Activated T-cell treated with anti-CD3 and anti-CD28 coated beads, Interleukin-2, amount 50 U/mL, for 24 hours (primary cell): ENCODE measurements at places on chromosomes 2 and 18.

GRCh38 chr2:148020111-148021058 is at the start of gene ORC4:
Gene ORC4 (minus strand): TSS chr2:148020737. CDS start chr2:147975958, 44,779 bp downstream.
- peak; percentile 93 for DNase-seq

GRCh38 chr2:127083819-127084503 is 23.0 kb downstream of the BIN1 start:
- no peak for DNase-seq

DNA sequence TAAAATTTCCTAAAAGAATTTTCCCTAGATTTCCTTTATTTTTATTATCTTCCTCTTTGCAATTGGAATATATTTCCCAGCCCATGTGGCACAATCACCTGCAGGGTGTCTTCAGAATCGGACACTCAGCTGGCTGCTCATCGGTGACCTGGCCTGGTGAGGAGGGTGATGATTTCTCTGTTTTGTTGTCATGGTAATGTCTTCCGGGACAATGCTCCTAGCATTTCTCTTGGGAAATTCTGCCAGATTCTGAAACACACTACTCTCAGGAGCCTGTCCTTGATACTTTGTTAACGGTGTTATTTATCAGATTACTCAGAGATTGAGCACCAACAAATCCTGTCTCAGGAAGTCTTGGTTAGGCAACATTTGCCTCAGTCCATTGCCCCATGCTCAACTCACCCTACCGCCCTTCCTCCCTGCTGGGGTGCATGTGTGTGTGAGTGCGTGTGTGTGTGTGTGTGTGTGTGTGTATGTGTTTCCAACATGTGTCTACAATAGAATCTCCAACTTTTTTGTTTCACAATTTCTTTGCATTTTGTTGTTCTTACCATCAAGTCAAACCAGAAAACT is 70.3 kb downstream of the MYT1L start:
- DNase-seq = no peak

DNA sequence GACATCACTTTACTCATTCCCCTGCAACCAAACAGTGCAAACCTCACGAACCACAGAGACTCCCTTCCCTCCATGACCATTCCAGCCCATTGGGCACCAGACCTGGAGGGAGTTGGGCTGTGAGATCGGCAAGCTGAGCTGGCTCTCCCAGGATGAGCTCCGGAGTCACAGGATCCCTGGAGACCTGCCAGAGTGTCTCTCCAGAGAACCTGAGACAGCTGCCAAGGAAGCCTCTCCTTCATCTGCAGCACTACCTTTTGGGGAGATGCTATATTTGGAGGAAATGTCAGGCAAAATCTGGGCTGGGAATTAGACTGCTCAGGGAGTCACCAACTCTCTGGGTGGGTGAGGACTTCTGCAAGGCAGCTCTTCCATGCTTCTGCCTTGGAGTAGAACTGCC is 417.4 kb downstream of the TNS1 start:
- DNase-seq = no peak

DNA sequence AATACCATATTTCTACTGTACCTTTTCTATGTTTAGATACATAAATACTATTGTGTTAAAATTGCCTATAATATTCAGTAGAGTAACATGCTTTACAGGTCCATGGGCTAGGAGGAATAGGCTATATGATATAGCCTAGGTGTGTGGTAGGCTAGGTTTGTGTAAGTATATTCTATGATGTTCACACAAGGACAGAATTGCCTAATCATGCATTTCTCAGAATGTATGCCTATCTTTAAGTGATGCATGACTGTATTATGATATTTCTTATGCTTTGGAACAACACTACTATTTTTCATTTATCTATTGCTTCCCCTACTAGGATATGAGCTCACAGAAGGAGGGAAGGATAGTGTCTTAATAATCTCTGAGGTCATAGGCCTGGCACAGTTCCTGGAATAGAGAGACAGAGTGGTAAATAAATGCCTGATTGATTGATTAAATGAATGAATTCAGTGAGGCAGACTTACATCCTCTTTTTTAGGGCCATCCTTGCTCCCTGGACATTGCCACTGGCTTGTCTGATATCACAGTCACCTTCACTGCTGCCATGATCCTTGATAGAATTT is 121.0 kb downstream of the MYO3B start:
- no peak for DNase-seq

DNA sequence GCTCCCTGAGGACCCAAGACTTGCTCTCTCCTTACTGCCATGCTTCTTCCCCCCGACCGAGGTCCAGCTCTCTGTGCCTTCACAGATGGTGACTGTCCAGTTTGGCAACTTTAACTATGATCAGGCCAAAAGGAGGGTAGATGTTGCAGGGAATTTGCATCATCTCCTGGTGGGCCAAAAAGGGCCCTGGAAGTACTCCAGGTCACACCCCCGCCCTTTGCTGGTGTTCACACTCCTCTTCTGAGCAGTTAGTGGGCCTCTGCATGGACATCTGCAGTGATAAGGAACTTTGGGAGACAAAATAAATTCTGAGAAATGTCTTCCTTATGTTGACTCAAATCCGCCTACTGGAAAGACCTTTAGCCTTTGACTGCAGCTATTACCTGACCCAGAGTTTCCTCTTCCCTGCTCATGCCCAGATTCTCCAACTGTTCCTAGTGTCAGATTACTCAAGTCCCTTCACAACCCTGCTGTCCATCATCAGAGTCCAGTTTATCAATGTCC is 234.4 kb downstream of the LOXHD1 start:
- DNase-seq = no peak

DNA sequence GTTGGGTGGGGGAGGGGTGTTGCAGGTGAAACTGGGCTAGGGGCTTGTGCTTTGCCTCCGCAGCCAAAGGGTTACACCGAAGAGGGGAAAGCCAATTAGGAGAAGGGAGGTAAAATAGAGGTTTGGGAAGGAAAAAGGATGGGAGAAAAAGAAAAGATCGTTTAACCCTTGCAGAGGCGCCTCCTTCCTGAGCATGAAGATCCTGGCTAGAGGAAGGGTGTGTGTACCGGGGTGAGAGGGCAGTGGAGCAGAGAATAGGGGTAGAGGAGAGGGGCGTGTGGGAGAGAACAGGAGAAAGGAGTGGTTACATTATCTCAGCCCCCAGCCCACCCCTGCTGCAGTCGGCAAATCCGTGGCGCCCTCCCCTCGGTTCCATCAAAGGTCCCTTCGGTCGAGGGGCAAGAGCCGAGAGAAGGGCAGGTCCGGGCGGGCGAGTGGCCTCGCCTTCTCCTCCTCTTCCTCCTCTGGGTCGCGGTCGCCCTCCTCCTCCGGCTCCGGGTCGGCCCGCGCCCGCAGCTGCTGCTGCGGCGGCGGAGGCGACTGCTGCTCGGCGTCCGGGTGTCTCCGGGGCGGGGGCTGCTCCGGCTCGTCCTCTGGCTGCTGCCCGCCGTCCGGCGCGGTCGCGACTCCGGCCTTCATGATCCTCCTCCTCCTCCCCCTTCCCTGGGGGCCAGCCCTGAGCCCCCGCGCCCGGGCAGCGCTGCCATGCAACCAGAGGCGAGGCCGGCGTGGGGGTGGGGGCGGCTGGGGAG is 1.1 kb downstream of the MARCHF4 start:
- DNase-seq = no peak

GRCh38 chr2:1675633-1676032 is 68.7 kb downstream of the PXDN start:
- no peak for DNase-seq

- no peak for DNase-seq
Observed at GRCh38 chr2:105669384-105669891, 75.3 kb upstream of the NCK2 start.

GRCh38 chr2:154565433-154565832 is 133.1 kb upstream of the KCNJ3 start:
- DNase-seq = no peak

DNA sequence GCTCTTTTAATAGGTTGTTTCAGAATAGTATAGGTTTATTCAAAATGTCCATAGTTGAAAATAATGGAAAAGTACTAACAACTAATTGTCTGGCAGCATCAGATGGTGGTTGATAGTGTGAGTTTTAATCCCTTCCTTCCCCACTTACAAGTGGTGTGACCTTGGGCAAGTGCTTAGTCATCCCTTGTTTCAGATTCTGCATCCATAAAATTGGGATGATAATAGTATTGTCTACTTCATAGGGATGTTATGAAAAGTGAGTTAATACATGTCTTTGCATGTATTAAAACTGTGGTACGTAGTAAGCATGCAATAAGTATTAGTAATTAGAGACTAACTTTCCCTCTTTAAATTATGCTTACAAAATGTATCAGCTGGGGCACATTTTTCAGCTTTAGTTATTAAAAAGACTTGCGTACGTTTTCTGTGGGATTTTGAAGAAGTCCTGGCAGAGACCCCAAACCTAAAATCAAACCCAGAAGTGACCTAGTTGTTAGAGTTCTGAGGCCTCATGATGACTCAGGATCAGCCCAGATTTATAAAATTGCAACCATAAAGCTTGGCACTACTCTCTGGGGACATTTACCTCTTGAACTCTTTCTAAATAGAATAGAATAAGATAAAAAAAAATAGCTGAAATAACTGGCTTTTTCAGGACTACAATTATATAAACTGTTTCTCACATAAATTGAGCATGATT is 8.6 kb downstream of the ITGA4 start:
- no peak for DNase-seq

DNA sequence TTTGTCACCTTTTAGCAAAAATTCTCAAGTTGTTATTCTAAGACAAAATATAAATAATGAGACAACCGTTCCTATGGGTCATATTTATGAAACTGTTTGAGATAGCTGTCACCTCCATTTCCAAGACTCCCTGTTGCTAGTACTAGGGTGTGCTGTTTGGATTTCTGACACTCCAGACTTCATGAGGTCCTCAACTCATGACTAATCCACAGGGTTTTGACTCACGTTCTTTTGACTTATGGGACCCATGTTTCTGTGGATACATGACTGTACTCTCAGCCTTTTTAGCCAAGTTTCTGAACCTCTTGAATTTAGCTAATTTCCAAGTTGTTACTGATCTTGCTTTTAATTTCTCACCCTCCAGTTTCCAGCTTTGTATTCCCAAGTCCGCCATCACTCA is 178.7 kb upstream of the FAM98A start:
- DNase-seq = no peak

- no peak for DNase-seq
Observed at GRCh38 chr18:51029378-51029693, 677 bp upstream of the SMAD4 start.

DNA sequence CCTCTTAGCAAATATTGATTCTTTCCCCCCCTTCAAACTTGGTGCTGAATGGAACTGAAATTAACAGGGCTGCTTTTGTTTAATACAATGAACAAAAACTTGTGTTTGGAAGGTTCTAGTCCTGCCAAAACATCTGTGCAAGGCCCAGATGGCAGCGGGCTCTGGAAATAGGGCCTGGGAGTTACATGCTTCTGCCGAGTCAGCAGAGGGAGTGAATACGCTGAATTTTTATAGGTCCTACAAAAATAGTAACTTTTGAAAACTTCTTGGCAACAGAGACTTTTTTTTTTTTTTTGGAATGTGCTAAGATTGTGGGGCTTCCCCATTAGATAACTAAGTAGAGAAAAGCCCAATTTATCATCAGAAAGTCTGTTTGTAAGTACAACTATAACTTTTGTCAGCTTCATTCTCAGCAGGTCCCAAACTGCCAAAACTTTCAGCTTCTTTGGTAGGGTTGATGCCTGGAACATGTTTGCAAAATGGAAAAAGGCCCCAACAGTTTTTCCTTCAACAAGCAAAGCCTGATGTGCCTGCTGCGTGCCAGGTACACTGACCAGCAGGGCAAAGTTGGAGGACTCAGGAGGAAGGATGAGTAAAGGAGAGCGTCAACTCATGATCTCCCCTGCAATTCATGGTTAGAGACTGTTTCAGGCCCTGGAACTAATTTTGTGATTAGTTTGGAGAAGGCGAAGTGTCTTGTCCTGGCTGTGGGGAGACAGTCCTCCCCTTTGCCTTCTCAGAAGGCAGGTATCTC is 45.1 kb upstream of the HDAC4 start:
- DNase-seq = no peak

DNA sequence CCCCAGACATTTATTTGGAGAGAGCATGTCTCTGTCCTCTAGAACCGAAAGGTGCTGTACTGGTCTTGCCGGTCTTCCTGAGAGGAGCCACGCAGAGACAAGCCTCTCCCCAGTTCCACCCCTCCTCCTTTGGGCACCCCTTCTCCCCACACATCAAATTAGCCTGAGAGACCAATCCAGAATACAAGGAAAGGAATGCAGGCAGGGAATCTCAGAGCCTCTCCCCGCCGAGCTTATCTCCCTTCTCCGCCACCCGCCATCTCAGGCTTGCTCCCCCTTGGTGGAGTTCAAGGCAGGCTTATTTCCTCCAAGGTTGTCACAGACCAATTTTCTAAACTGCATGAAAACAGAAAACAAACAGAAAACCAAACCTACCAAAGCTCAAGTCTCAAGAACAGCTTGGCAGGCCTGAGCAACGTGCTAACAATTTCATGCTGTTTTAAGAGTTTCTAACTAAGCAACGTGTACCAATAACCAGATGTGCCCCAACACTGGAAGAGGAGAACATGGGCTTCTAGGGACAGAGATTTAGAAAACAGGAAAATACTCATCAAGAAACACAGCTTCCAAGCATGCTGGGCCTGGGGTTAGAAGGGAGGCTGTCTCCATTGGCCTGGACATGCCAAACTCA is 124.5 kb upstream of the PKDCC start:
- no peak for DNase-seq

- DNase-seq = peak; percentile 44
Observed at GRCh38 chr18:77061946-77062517, 70.6 kb downstream of the MBP start.

DNA sequence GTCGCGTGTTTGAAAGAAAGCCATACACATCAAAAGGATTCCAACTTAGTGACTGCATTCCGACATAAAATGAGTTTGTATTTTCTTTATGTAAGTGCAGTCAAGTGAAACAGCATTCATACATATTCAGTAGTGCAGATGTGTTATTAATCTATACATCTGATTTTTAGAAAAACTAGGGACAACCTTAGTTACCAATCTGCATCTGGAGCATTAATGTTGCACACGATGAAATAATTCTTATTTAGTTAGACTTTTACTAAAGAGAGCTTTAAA is 1.9 kb downstream of the GORASP2 start:
- DNase-seq = no peak

DNA sequence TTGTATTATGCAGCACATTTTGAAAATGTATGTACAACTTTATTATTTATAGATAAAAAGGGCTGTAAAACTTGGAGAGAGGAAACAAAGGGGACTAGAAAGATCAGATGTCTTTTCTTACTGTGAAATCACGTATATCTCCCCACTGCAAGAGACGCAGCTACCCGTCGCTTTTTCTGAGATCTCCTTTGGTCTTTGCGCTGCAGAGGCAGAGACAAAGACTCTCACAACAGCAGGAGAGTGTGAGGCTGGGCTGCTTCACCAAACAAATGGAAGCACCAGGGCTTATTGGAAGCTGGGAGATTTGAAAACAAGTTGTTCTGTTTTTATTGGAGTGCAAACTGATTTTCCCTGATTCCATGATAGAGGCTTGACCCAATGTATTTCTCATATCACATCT is 129.0 kb upstream of the PARD3B start:
- DNase-seq = no peak
